ENCODE measurements at places on chromosomes 1 and 21.

DNA sequence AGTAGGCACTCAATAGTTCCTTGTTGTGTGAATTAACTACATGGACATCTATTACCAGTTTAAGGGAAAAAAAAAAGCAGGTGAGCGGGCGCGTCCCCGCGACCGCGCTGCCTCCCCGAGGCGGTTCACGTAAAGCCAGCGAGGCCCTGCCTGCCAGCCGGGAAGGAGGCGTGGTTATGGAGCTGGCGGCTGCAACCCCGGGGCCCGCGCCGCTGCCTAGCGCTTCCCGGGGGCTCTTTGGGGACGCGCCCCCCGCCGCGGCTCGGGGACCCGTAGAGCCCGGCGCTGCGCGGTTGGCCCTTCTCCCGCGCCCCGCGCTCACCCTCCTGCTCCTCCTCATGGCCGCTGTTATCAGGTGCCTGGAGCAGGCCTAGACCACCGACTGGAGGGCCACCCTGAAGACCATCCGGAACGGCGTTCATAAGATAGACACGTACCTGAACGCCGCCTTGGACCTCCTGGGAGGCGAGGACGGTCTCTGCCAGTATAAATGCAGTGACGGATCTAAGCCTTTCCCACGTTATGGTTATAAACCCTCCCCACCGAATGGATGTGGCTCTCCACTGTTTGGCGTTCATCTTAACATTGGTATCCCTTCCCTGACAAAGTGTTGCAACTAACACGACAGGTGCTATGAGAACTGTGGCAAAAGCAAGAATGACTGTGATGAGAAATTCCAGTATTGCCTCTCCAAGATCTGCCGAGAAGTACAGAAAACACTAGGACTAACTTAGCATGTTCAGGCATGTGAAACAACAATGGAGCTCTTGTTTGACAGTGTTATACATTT, 2.6 kb upstream of the CC2D1B start:
- DNase-seq, result peak; percentile 74

GRCh38 chr1:46011121-46011695, 121.2 kb downstream of the PIK3R3 start:
- DNase-seq, result no peak

DNA sequence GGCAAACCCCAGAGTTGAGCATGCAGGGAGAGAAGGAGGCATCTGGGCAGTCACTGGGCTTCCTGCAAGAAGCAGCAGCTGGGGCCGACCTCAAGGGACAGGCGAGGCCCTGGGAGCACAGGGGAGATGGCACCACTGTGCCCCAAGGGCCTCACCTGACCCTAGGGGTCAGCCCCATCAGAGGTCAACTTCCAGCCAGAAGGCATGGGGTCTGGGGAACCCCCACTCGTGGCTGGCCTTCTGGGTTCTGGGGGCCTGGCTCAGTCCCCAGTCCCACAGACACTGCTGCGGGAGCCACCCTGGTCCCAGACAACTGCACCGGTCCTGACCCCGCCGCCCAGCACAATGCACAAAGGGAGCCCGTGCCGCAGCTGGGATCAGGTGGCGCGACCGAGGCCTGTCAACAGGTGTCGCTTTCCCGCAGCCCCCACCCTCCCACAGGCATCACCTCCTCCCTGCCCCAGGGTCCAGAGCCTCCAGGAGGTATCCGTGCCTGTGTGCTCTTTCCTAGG, 6.2 kb downstream of the WNT9A start:
- DNase-seq, result no peak

- DNase-seq, result no peak
Observed at GRCh38 chr1:194476872-194477271, 1290.5 kb upstream of the B3GALT2 start.

GRCh38 chr1:94599095-94599813, 57.7 kb upstream of the F3 start:
- DNase-seq, result no peak

DNA sequence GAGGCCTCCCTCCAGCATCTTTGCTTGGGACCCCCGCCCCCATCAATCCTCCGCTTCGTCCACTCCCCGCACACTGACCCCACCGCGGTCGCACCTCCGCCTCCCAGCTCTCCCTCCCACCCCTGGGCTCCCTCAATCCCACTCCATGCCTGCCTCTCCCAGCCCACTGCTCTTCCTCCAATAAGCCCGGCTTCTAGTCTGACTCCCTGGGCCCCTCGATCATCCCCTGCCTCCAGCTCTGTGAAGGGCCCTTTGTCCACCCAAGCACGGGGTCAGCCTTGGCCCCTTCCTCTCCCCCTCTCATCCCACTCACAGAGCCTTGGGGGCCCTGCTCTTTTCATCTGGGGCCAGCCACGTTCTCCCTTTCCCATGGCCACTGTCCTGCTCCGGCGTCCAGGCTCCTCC, 1.5 kb upstream of the TMEM200B start:
- DNase-seq, result no peak

GRCh38 chr1:14930247-14930965, 223.1 kb upstream of the TMEM51 start:
- no peak for DNase-seq

DNA sequence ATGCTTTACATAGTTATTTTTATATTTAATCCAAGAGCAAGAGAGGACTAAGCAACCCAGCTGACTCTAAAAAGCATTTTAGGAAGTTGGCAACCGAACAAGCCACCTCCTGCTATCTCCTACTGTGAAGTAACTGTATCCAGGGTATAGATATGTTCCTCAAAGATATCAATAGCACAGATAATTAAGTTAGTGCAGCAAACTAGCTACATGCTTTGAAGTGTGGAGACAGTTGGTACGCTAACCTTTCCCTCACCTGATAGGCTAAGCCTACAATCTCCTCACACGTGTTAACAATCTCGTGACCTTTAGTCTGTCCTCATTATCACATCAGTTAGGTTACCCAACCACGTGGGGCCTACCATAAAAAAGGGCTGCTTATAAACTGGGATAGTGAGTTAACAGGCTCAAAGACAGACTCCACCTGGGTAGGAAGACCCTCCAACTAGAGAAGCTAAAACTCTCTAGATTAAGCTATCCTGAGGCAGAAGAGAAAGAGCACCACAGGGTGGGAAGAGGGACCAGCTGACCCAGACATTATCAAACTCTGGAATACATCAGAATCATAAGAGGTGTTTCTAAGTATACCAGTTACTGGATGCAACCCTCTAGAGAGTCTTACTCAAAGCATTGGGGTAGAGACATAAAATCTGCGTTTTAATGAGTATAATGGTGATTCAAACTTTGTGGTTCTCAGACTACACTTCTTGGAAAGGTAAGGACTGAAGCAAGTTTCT, 340.1 kb upstream of the ESRRG start:
- DNase-seq, result no peak

- DNase-seq, result no peak
Observed at GRCh38 chr1:197683895-197684553, 91.3 kb downstream of the DENND1B start.

- DNase-seq, result no peak
Observed at GRCh38 chr1:111412839-111413238, 14.7 kb downstream of the OVGP1 start.

- no peak for DNase-seq
Observed at GRCh38 chr1:10389271-10389973, 9.4 kb upstream of the PGD start.

- DNase-seq, result no peak
Observed at GRCh38 chr1:245409341-245410195, 254.8 kb downstream of the KIF26B start.

DNA sequence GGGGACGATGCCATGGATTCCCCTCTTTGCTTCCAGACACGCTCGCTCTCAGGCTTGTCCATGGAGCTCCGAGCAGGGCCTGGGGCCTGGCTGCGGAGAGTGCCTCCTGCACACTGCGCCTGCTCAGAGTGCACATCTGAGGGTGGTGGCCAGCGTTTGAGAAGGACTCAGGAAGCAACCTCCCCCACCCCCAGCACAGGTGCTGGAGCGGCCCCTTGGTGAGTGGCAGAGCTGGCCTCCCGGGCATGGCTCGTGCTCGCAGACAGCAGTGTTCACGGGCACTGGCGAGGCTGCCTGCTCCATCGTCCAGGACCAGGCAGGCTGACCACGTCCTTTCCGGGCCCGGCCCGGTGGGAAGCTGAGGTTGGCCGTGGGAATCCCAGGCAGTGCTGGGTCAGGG, 2.8 kb downstream of the SPATC1L start:
- DNase-seq, result no peak

DNA sequence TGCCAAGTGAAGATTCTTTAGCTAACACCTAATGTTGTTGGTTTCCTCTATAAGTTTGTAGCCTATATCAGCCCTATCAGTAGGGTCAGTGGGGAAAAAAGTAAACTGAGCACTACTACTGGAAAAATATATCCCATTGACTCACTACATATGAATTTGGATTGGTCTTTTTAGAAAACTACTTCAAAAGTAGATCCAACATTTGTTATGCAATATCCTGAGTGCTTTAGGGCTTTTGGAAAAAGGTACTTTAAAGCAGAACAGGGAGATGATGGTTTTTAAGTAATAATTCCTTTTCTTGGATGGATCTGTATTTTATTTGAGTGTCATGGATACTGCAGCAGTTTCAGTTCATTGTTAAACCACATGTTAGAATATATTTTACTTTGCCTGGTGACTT, 7.1 kb downstream of the C1orf21 start:
- no peak for DNase-seq

GRCh38 chr1:79386730-79387129, 380.2 kb upstream of the ADGRL4 start:
- no peak for DNase-seq

GRCh38 chr1:71668065-71668464, 587.2 kb upstream of the ZRANB2 start:
- no peak for DNase-seq

GRCh38 chr1:18496497-18497235, 15.9 kb downstream of the KLHDC7A start:
- no peak for DNase-seq

GRCh38 chr1:209756615-209757445, 977 bp downstream of the TRAF3IP3 start:
- DNase-seq, result peak; percentile 47

DNA sequence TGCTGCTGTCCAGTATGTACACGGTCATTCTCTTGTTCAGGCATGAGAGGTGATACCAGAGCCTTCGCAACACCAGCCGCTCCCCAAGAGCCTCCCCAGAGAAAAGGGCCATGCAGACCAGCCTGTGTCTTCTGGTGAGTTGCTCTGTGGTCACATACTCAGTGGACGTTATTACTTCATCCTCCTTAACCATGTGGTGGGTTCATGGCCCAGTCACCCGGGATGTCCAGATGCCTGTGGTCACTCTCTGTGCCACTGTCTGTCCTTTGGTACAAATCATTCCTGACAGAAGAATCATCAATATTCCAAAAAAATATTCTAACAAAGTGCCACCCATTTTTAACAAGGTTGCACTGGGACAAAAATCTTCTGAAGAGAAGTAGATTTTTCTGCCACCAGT, 8.8 kb upstream of the ZNF124 start:
- no peak for DNase-seq

- no peak for DNase-seq
Observed at GRCh38 chr1:232452736-232453440, 177.0 kb downstream of the SIPA1L2 start.

- peak; percentile 38 for DNase-seq
Observed at GRCh38 chr1:226983247-226983991, 43.3 kb downstream of the COQ8A start.

GRCh38 chr1:47175227-47175934, 14.5 kb downstream of the PDZK1IP1 start:
- DNase-seq, result peak; percentile 69

DNA sequence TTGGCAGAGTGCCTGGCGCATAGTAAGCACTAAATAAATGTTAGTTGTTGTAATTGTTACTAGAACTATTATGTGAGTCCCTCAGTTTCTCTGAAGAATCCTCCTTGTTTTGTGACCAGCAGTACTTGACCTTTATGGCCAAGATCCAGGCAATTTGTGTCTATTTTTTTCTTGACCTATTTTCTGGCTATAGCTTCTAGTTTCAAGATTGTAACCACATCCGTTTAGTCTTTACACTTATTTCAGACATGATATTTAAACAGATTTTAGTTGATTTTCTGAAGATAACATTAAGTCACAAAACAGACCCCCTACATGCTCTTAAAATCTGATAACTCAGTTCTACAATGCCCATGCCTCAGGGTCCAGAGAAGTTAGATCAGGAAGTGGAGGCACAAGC, 50.3 kb downstream of the CDC7 start:
- DNase-seq, result no peak

- no peak for DNase-seq
Observed at GRCh38 chr1:46526691-46527291, 24.7 kb downstream of the KNCN start.

- DNase-seq, result no peak
Observed at GRCh38 chr1:183105449-183105848, 80.6 kb upstream of the LAMC2 start.

- no peak for DNase-seq
Observed at GRCh38 chr1:31072304-31072746, 6.8 kb upstream of the PUM1 start.

- no peak for DNase-seq
Observed at GRCh38 chr1:160095382-160096105, 2.9 kb downstream of the IGSF8 start.

Measured in GM13976 (cell line).